Activated CD4-positive, alpha-beta memory T cell treated with anti-CD3 and anti-CD28 coated beads for 36 hours (primary cell): ENCODE measurements at places on chromosomes 16 and 17. TPM values are rescaled to one million over a fixed set of nuclear protein-coding genes. Genes with fewer than 3 reads are reported as not detected.

CDH3 gene
- 5.2 TPM for total RNA-seq

KRT24 gene
- total RNA-seq, result not detected

NEUROD2 gene
- total RNA-seq, result not detected

GUCY2D gene
- total RNA-seq, result not detected

DNA sequence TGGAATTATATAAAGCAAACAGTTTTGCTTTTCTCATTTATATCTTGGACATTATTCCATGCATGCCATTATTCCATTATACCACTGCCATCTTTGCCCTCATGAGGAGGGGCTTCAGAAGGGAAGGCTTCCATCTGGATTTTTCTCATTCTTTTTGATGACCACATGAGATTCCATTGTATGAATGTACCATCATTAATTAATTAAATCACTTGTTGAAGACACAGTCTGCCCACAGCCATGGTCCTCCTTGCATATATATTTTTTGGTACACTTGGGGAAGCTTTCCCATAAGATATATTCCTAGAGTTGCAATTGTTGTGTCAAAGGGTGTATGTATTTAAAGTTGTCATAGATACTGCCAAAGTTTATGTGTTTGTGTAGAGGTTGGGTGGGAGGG, 7.1 kb downstream of the ARL4D start:
- H3K27me3 ChIP-seq, result peaks cover 2% of the 10 kb centered on the region
- H3K27ac ChIP-seq, result no peak overlapping the region
- peaks cover 2% of the 10 kb centered on the region for H3K4me1 ChIP-seq
- H3K4me3 ChIP-seq, result no peak overlapping the region
- DNase-seq, result no peak
- H3K36me3 ChIP-seq, result no peaks in the 10 kb centered on the region

DNA sequence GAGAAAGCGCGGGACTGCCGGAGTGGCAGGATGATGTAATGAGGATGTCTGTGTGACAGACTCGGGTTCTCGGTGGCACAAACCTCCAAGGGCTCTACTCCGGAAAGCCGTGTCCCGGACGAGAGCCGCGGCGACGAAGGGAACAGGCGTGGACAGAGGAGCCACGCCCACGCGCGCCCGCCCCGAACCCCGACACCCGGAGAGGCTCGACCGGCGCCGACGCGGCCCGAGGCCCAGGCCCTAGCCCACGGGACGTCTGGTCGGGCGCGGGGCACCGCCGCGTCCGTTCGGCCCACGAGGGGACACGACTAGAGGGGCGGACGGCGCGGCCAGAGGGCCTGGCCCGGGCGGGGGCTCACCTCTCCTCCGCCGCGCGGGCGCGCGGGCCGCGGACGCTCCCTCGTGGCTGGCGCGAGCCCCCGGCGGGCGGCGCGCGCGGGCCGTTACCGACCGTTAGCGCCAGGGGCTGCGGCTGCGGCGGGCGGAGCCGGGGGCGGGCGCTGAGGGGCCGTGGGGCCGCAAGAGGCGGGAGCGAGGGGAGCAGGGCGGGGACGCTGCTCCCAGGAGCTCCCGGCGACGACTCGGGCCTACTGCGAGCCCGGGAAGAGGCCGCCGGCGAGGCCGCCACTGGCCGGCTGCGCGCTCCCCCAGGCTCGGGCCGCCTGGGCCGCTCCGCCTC, 2.1 kb upstream of the IRX5 start:
- peak; percentile 44 for DNase-seq
- peaks cover 14% of the 10 kb centered on the region for H3K36me3 ChIP-seq
- no peak overlapping the region for H3K27ac ChIP-seq
- peak overlapping the region; percentile 67 for H3K4me3 ChIP-seq

GRCh38 chr17:79802736-79803420, 6.0 kb upstream of the CBX8 start:
- peaks cover 71% of the 10 kb centered on the region for H3K27me3 ChIP-seq
- DNase-seq, result no peak
- H3K4me3 ChIP-seq, result no peak overlapping the region
- no peak overlapping the region for H3K27ac ChIP-seq
- H3K4me1 ChIP-seq, result peaks cover 41% of the 10 kb centered on the region

- no peaks in the 10 kb centered on the region for H3K36me3 ChIP-seq
- H3K27me3 ChIP-seq, result peaks cover 8% of the 10 kb centered on the region
- no peak overlapping the region for H3K4me3 ChIP-seq
- H3K4me1 ChIP-seq, result no peaks in the 10 kb centered on the region
- DNase-seq, result no peak
- H3K27ac ChIP-seq, result no peak overlapping the region
These were observed 28.5 kb upstream of the ELAC2 start for GRCh38 chr17:13046361-13046760.

- no peak for DNase-seq
- no peaks in the 10 kb centered on the region for H3K4me1 ChIP-seq
- peaks cover 17% of the 10 kb centered on the region for H3K36me3 ChIP-seq
- H3K27ac ChIP-seq, result no peak overlapping the region
- no peak overlapping the region for H3K4me3 ChIP-seq
These were observed 19.0 kb upstream of the SMG8 start for GRCh38 chr17:59190806-59191205.

- peaks cover 79% of the 10 kb centered on the region for H3K4me1 ChIP-seq
- no peak overlapping the region for H3K4me3 ChIP-seq
- H3K27ac ChIP-seq, result no peak overlapping the region
- DNase-seq, result no peak
- no peaks in the 10 kb centered on the region for H3K36me3 ChIP-seq
These were observed 13.7 kb upstream of the SKAP1 start for GRCh38 chr17:48443712-48444111.

GRCh38 chr17:29677824-29678223, 55.1 kb upstream of the CORO6 start:
- H3K4me1 ChIP-seq, result peaks cover 35% of the 10 kb centered on the region
- no peak for DNase-seq
- H3K27me3 ChIP-seq, result no peaks in the 10 kb centered on the region
- no peak overlapping the region for H3K27ac ChIP-seq
- H3K4me3 ChIP-seq, result no peak overlapping the region

GRCh38 chr17:15087946-15088345, 177.2 kb downstream of the PMP22 start:
- H3K4me3 ChIP-seq, result no peak overlapping the region
- no peaks in the 10 kb centered on the region for H3K36me3 ChIP-seq
- H3K27me3 ChIP-seq, result peaks cover 14% of the 10 kb centered on the region
- DNase-seq, result no peak

GRCh38 chr17:62653002-62653825, 25.7 kb downstream of the MRC2 start:
- peak overlapping the region; percentile 74 for H3K4me3 ChIP-seq
- peaks cover 27% of the 10 kb centered on the region for H3K27me3 ChIP-seq
- peak overlapping the region; percentile 54 for H3K27ac ChIP-seq
- H3K4me1 ChIP-seq, result peaks cover 24% of the 10 kb centered on the region
- no peaks in the 10 kb centered on the region for H3K36me3 ChIP-seq

- H3K4me3 ChIP-seq, result no peak overlapping the region
- DNase-seq, result no peak
- H3K4me1 ChIP-seq, result peaks cover 29% of the 10 kb centered on the region
These were observed 24.1 kb downstream of the KIAA0513 start for GRCh38 chr16:85051683-85052082.

DNA sequence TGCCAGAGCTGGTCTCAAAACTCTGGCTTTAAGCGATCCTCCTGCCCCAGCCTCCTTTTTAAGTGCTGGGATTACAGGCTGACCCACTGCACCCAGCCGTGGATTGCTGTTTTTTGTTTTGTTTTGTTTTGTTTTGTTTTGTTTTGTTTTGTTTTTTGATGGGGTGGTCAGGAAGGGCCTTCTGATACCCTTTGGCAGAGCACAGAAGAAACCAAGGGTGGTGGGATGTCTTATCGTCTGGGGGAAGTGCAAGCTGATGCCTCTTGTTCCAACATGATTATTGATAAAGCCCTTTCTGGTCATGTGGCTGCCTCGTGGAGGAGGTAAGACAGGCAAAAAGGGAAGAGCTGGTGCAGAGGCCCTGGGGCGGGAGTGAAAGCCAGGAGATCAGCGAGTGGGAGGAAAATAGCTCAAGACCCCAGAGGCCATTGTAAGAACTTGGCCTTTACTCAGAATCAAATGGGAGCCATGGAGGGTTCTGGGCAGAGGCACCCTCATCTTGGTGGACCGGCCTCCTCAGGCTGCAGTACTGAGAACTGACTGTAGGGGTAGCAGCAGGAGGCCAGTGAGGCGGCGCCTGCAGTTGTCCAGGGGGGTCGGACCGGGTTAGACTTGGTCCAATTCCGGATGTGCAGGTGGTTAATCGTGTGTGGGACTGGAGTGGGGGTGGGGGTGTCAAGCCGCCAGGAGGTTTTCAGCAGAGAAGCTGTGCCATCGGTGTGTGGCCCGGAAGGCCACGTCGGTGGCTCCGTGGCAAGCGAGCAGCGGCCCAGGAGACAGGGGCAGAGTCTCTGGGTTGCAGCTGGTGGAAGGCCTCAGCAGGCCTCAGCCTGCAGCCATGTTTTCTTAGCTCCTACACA, 84.4 kb upstream of the GSE1 start:
- H3K27ac ChIP-seq, result no peak overlapping the region
- peak; percentile 45 for DNase-seq
- H3K4me3 ChIP-seq, result no peak overlapping the region
- H3K4me1 ChIP-seq, result no peaks in the 10 kb centered on the region
- H3K27me3 ChIP-seq, result peaks cover 2% of the 10 kb centered on the region

GRCh38 chr16:49503256-49504022, 129.8 kb downstream of the C16orf78 start:
- H3K27me3 ChIP-seq, result no peaks in the 10 kb centered on the region
- H3K4me1 ChIP-seq, result peaks cover 1% of the 10 kb centered on the region
- no peaks in the 10 kb centered on the region for H3K36me3 ChIP-seq
- no peak overlapping the region for H3K27ac ChIP-seq
- DNase-seq, result no peak
- no peak overlapping the region for H3K4me3 ChIP-seq

GRCh38 chr16:48201515-48202201, 42.4 kb upstream of the LONP2 start:
- H3K27ac ChIP-seq, result no peak overlapping the region
- no peaks in the 10 kb centered on the region for H3K36me3 ChIP-seq
- no peaks in the 10 kb centered on the region for H3K4me1 ChIP-seq
- H3K27me3 ChIP-seq, result peaks cover 2% of the 10 kb centered on the region
- H3K4me3 ChIP-seq, result no peak overlapping the region

GRCh38 chr17:2347805-2348685, 10.7 kb downstream of the SGSM2 start:
- H3K27me3 ChIP-seq, result no peaks in the 10 kb centered on the region
- no peak for DNase-seq
- H3K4me1 ChIP-seq, result peaks cover 8% of the 10 kb centered on the region
- no peak overlapping the region for H3K27ac ChIP-seq
- H3K36me3 ChIP-seq, result no peaks in the 10 kb centered on the region

GRCh38 chr17:1186923-1187771, 7.4 kb upstream of the ABR start:
- H3K27me3 ChIP-seq, result peaks cover 2% of the 10 kb centered on the region
- H3K4me1 ChIP-seq, result peaks cover 7% of the 10 kb centered on the region
- DNase-seq, result peak; percentile 81
- no peak overlapping the region for H3K27ac ChIP-seq
- H3K4me3 ChIP-seq, result no peak overlapping the region

- H3K27ac ChIP-seq, result no peak overlapping the region
- no peak overlapping the region for H3K4me3 ChIP-seq
- H3K4me1 ChIP-seq, result peaks cover 25% of the 10 kb centered on the region
- peaks cover 2% of the 10 kb centered on the region for H3K36me3 ChIP-seq
- no peak for DNase-seq
- peaks cover 52% of the 10 kb centered on the region for H3K27me3 ChIP-seq
These were observed 2.2 kb upstream of the FZD2 start for GRCh38 chr17:44555099-44555498.

GRCh38 chr17:56141046-56141839, 12.0 kb upstream of the ANKFN1 start:
- H3K27ac ChIP-seq, result no peak overlapping the region
- no peaks in the 10 kb centered on the region for H3K36me3 ChIP-seq
- peaks cover 1% of the 10 kb centered on the region for H3K27me3 ChIP-seq
- DNase-seq, result no peak

GRCh38 chr16:86227801-86228200, 282.5 kb upstream of the FOXF1 start:
- DNase-seq, result no peak
- no peak overlapping the region for H3K27ac ChIP-seq
- H3K36me3 ChIP-seq, result no peaks in the 10 kb centered on the region
- H3K27me3 ChIP-seq, result peaks cover 10% of the 10 kb centered on the region
- H3K4me1 ChIP-seq, result no peaks in the 10 kb centered on the region

- no peak overlapping the region for H3K27ac ChIP-seq
- H3K27me3 ChIP-seq, result no peaks in the 10 kb centered on the region
- no peaks in the 10 kb centered on the region for H3K36me3 ChIP-seq
- no peak overlapping the region for H3K4me3 ChIP-seq
- peaks cover 39% of the 10 kb centered on the region for H3K4me1 ChIP-seq
These were observed 24.1 kb downstream of the XYLT1 start for GRCh38 chr16:17446661-17447060.

- H3K36me3 ChIP-seq, result peaks cover 47% of the 10 kb centered on the region
- no peak overlapping the region for H3K4me3 ChIP-seq
- no peak overlapping the region for H3K27ac ChIP-seq
- DNase-seq, result no peak
These were observed 19.2 kb downstream of the RNF213 start for GRCh38 chr17:80279895-80280294.

GRCh38 chr17:917941-918740, 61.4 kb downstream of the NXN start:
- H3K36me3 ChIP-seq, result no peaks in the 10 kb centered on the region
- no peaks in the 10 kb centered on the region for H3K4me1 ChIP-seq
- peaks cover 8% of the 10 kb centered on the region for H3K27me3 ChIP-seq

- peaks cover 20% of the 10 kb centered on the region for H3K4me1 ChIP-seq
- no peaks in the 10 kb centered on the region for H3K36me3 ChIP-seq
- H3K27ac ChIP-seq, result no peak overlapping the region
- no peaks in the 10 kb centered on the region for H3K27me3 ChIP-seq
These were observed 10.4 kb upstream of the SLC47A2 start for GRCh38 chr17:19726631-19727376.

DNA sequence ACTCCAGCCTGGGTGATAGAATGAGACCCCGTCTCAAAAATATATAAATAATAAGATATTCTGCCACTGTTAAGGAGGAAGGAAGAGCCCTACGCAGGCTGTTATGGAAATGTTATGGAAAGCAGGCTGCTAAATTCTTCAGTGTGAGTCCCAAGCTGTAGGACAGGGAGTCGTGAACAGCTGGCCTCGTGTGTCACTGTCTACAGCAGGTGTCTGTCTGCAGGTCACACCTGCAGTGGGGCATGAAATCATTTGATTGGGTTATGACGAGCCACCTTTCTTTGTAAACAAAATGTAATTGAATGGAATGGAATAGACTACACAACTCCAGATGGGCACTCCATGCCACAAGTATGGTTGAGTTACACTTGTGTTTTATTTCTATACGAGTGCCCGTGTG, 15.6 kb upstream of the LITAF start:
- H3K36me3 ChIP-seq, result no peaks in the 10 kb centered on the region
- no peak overlapping the region for H3K27ac ChIP-seq
- no peaks in the 10 kb centered on the region for H3K27me3 ChIP-seq
- DNase-seq, result no peak
- H3K4me1 ChIP-seq, result peaks cover 3% of the 10 kb centered on the region
- H3K4me3 ChIP-seq, result no peak overlapping the region
